ENCODE measurements at places on chromosomes 5 and 9.

DNA sequence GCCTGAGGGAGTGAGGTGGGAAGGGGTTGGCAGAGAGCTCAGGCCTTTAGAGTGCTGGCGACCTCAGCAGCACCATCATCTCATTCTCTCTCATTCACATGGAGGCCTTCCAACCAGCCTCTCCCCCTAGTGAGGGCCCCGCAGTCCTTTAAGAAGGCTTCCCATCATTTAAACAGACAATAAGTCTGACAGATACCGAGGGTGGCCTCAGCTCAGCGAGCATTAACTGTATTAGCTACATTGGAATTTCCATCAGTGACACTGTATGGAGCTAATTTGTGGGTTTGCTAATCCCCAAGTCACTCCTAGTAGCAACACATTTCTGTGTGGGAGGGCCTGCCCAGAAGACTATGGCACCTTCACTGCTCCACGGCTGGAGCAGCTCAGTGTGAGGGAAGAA, 75.8 kb downstream of the INSYN2B start:
- DNase-seq, result no peak

DNA sequence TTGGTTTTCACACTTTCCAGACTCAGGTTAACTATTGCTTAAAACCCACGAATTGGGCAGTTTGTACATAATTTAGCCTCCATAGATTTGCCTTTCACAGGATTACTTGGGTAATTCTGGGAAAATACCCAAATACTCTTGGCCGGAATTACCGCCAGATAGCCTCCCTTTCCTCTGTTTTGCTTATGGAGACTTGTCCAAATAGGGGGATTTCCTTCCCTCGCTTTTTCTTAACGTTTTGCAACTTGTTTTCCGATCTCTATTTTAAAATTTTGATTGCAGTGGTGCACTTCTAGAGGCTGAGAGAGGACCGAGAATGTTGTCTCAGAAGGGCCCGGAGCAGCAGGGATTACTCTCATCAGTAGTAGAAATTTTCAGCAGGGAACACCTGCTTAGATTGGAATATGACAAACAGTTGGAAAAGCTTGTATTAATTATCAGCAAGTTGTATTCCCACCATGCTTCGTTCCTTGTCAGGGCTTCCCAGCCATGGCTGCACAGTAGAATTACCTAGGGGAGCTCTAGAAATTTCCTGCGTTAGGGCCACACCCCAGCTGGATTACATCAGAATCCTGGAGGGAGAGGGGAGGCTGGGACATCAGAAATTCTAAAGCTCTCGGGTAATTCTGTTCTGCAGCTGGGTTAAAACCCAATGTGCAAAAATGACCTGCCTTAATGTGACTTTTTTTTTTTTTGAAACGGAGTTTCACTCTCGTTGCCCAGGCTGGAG, 329.1 kb downstream of the SH3GL2 start:
- DNase-seq, result no peak

DNA sequence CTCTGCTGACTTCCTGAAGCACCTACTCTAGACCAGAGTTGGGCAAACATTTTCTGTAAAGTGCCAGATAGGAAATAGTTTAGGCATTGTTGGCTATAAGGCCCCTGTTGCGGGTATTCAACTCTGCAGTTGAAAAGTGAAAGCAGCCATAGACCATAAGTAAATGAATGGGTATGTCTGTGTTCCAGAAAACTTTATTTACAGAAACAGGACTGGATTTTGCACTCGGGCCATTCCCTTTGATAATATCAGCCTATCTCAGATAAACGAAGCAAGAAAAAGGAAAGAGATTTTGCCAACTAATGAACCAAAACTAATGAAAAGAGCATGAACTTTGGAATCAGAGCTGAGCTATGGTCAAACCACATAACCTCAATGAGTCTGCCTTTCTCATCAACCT, 184.4 kb downstream of the SAXO1 start:
- no peak for DNase-seq

DNA sequence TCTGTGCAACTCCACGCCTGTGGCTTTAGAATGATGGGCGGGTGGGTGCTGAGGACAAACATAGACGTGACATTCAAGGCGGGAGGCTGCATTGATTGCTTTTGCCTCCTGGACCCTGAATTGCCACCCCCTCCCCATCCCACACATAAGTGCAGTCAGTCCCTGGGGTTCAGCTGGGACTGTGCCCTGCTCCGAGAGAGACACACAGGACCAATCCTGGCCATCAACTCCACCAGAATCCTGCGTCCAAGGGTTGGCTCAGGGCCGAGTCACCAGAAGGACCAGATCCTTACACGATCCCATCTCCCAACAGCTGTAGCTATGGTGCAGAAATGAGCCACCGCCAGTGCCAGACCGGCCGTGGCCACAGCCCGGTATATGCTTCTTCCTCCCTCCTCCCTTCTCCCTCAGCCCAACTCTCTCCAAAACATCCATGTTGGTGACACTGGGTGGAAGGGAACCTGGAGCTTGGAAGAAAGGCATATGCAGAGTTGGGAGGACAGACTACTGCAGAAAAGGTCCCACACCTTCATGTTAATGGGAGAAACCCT, 27.4 kb downstream of the IRX2 start:
- no peak for DNase-seq

- no peak for DNase-seq
Measured at GRCh38 chr9:82553654-82554366, 509.1 kb downstream of the RASEF start.
